ENCODE measurements at places on chromosomes 5 and 9.

DNA sequence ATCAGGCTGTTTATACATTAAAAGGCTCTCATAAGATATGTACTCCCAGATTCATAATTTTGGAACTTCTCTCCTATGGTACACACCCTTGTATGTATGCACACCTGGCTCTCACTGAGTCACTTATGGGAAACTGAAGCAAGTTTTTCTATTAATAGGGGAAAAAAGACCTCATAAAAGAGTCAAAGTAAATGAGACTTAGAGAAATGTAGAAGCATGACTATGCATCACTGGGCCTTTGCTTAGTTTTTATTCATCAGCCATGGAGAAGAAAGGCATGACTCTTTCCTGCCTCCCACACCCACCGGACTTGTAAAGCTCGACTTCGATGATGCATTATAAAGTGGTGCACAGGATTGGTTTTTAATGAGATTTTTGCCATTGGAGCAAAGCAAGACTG, 28.2 kb downstream of the MTAP start:
- DNase-seq: no peak

GRCh38 chr9:103713631-103714030, 380.5 kb upstream of the SMC2 start:
- no peak for DNase-seq

- no peak for DNase-seq
Measured at GRCh38 chr5:148615644-148616275, 38.6 kb downstream of the HTR4 start.

- DNase-seq: no peak
Measured at GRCh38 chr9:33209394-33209793, 30.6 kb upstream of the SPINK4 start.

GRCh38 chr9:81851340-81851739, 76.9 kb upstream of the SPATA31D4 start:
- no peak for DNase-seq

DNA sequence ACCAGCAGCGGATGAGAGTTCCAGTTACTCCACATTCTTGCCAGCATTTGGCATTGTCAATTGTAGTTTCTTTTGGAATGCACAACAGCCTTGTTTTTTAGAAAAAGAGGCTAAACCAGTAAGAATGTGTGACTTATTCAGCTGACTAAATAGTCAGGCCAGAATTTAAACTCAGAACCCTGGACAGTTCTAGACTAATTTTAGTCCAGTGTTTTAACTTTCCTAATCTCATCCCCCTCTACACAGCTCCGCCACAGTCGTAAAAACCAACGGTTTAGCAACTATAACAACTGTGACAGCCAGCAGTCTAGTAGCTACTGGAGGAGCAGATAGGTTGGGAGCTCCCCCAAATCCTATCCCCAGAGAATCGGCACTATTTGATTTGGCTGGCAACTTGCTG, 103.7 kb downstream of the FOXD1 start:
- no peak for DNase-seq

DNA sequence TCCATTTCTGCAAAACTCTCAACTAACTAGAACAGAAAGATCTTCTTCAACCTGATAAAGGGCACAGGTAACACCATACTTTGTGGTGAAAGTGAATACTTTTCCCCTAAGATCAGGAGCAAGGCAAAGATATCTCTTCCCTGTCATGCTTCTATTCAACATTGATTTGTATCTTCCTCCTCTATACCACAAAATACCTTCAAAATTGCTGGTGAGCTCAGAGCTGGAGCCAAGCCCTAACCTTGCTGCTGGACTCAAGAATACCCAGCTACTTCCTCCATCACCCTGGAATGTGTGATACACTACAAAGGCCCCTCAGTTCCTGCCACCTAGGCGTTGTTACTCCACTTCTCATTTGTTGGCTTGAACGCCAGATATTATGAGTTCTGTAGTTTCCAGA, 499.0 kb downstream of the ACTL7B start:
- DNase-seq: no peak

All from tibial nerve (tissue), 4 donors.